Neural progenitor cell (in vitro differentiated cells): ENCODE measurements at places on chromosomes 3 and 15. TPM values are rescaled to one million over a fixed set of nuclear protein-coding genes. Genes with fewer than 3 reads are reported as not detected.

Gene MKRN2OS
- not detected in 2 replicates for total RNA-seq

- DNase-seq: no peak
Observed at GRCh38 chr3:89335693-89336092, 228.3 kb downstream of the EPHA3 start.

Gene KIF7
- total RNA-seq: 4.3 and 15.7 TPM in 2 replicates

- DNase-seq: no peak
Observed at GRCh38 chr3:33942483-33943150, 144.2 kb downstream of the PDCD6IP start.

Gene GPR149
- total RNA-seq: not detected in 2 replicates

- peak; percentile 41 for DNase-seq
Observed at GRCh38 chr15:89828281-89829145, 13.9 kb upstream of the ANPEP start.

Gene HGD
- 0.28 TPM in 1 of 2 replicates, not detected in the other for total RNA-seq
